ENCODE measurements at places on chromosomes 13 and 19.

GRCh38 chr19:9891609-9892373, 44.5 kb downstream of the OLFM2 start:
- DNase-seq, result no peak

DNA sequence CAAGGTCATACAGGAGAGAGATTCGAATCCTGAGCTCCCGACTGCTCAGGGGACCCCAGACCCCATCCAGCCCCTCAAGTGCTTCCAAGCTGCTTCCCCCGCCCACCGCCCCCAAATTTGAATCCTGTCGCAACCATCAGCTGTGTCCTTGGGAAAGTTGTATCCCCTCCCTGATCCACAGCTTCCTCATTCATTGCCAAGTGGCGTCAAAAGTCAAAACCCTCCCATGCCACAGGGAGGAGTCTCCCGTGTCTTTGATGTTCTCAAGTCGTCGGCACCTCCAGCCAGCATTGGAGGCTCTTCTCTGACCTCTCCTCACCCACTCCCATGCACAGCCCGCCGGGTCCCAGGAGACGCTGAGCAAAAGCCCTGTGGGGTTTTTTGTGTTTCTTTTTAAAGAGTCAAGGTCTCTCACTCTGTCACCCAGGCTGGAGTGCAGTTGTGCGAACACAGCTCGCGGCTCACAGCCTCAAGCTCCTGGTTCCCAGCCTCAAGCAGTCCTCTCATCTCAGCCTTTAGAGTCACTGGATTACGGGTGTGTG, 2.8 kb upstream of the IFI30 start:
- no peak for DNase-seq

DNA sequence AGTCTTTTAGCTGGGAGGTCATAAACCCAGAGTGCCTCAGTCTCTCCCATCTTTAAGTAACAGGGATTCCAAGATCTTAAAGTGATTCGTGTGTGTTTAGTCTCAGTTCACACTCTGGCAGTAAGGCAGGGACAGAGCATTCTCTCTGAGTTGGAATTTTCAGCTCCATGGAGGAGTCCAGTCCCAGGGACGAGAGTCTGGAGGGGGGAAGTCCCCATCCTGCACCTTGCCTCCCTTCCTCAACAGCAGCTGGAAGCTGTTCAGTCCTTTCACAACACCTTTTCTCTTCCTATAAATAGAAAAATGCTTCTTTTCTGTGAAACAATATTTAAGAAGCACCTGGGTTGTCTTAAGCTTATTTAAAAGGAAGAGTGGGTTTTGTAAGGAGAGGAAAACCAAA, 82.0 kb downstream of the KLF5 start:
- DNase-seq, result no peak

GRCh38 chr19:28553005-28553404, 659.9 kb downstream of the UQCRFS1 start:
- no peak for DNase-seq

GRCh38 chr19:23440791-23441190, 45.5 kb upstream of the ZNF91 start:
- DNase-seq, result no peak

DNA sequence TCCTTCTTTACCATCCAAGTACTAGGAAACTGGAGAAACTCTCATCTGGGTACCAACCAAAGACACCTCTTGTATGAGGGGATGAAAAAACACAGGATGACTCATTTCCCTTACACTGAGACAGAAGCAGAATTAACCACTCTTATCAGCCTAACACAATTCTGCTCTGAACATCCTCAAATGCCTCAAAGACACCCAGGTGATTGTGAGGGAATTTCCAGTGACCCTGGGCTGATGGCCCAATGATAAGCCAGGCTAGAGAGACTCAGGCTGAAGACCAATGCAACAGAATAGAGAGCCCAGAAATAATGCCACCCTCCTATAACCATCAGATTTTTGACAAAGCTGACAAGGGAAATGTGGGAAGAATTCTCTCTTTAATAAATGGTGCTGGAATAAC, 7.0 kb downstream of the ZNF737 start:
- no peak for DNase-seq

DNA sequence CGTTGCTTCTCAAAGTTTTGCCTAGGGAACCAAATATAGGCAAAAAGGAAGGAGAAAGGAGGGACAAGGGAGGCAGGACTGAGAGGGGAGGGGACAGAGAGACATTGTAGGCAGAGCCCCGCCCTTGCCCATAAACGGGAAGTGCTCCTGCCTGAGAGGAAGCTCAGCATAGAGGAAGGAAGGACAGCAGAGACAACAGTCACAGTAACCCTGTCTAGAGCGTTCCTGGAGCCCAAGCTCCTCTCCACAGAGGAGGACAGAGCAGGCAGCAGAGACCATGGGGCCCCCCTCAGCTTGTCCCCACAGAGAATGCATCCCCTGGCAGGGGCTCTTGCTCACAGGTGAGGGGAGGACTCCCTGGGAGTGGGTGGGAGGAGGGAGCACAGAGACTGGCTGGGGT, at the start of gene CEACAM21:
Gene CEACAM21, plus strand, starts transcription at position 169 of the 400 bp plus-strand sequence. Its CDS starts 109 bp downstream, at position 278.
- no peak for DNase-seq

- peak; percentile 22 for DNase-seq
Measured at GRCh38 chr13:31431722-31432137, 232.0 kb downstream of the B3GLCT start.

DNA sequence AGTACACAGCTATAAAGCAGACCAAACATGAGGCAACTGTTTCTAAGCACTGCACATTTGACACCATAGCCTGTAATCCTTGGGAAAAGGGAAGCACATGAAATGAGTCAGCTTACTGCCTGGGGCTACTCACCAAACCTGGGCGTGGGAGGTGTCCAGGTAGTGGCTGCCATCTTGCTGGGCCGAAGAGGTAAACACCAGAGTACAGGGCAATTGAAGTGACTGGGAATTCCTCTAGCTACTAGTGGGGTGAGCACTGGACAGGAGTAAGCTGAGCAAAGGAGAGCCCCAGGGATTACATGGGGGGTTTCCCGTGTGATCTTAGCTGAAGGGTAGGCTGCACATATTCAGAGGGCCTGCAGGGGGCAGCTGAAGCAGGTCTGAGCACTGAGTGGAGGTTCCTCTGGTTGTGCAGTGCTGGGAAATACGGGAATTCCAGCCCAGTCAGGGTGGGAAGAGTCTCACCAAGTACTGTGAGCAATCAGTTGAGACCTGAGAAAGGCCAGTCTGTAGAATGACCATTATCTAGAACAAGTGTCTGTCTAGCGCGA, 140.5 kb downstream of the SLC7A1 start:
- DNase-seq, result no peak

DNA sequence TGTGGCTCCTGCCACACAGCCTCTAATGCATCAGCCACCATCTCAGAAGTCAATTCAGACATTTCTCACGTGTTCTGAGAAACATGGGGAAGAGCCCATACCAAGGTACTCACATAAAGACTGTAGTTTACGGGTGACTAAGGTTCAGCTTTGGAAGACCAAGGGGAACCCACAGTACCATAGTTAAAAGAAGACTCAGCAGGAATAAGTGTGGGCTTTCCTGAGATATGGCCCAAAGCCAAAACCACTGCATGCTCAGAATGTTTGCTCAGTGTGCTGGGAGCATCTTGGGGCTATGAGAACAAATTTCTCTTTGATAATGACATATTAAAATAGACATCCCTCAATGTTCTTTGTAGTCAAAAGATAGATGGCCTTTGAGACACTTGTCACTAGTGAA, 283.8 kb downstream of the DCT start:
- no peak for DNase-seq

- DNase-seq, result no peak
Measured at GRCh38 chr13:43289470-43290255, 266.3 kb downstream of the DNAJC15 start.

DNA sequence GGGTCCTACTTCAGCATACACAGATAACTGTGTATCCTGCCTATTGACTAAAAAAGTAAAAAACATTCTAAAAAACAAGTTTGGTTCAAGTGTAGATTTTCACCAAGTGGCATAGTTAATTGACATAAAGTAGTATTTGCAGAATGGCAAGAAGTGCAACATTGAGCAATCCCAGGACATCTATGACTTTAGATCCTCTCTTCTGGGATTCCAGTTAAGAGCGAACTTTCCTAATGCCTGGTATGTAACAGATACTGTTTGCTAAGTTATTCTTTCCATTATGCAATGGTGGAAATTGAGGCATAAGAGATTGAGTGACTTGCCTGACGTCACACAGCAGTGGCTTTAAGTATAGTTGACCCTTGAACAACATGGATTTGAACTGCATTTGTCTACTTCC, 96.1 kb downstream of the ZMYM2 start:
- DNase-seq, result no peak

DNA sequence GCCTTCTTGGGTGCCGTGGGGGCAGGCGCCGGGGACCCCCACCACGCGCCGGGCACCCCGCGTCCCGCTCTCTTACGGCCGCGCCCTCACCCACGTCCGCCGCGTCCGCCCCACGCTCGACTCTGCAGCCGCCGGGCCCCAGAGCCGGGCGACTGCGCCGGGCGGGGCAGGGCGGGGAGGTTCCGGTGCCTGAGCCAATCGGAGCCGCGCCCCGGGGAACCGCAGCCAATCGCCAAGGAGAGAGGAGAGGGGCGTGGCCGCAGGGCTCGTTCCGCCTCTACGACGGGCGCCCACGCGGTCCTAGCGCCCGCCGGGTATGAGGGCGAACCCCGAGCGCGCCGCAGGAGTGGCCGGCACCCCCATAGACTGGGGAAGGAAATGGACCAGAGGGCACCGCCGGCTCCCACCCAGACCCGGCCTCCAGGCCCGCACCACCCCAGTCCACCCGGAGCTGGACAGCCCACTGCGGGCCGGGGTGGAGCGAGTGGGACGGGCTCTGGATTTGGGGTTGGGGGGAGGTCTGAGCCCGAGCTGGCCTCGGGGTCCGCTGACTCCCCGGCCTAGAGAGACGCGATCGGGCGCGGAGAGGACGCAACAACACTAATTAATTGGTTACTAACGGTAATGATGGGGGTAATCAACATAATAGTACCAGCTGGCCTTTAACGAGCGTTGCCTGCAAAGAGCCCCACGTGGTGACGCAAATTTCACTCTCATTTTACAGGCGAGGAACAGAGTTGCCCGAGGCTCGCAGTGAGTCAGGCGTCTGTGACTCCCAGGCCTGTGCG, at the start of gene MFSD12:
Gene MFSD12, minus strand, starts transcription at position 126 of the 788 bp plus-strand sequence. CDS start 183 bp downstream, outside the sequence.
- peak; percentile 94 for DNase-seq

DNA sequence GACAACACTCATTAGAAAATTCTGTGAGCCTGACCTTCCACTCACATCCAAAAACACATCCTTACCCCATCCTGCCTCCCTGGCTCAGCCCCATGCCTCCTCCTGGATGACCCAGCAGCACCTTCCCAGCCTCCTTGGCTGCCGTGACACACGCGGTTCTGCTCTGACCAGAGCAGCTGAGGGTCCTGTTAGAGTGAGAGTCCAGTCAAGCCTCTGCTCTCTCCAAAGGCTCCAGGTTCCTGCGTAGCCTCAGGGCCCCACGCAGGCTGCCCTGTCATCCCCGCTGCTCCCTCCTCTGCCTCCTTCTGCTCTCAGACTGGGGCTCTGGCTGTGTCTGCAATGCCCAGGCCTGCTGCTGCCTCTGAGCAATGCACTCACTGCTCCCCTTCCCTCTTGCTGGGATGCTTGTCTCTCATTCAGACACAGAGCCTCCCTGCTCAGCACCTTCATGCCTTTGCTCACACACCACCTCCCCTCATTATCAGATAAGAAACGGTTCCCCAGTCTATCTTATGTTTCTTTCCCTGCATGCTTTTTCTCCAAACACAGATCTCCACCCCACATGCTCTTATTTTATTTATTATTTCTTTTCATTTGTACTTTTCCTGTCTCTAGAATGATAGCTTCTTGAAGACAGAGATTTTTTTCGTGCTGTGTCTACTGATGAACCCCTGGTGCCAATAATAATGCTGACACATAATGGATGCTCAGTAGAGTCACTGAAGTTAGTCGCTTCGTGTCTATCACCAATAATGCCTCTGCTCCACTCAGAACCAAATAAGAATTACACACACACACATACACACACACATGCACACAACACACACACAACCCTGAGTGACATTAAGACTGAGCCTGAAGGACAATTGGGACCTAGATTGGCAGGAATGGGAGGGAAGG, 10.2 kb upstream of the SIGLEC6 start:
- no peak for DNase-seq

GRCh38 chr13:80548915-80549314, 208.0 kb upstream of the SPRY2 start:
- DNase-seq, result no peak

- no peak for DNase-seq
Measured at GRCh38 chr19:55344444-55344843, 4.8 kb downstream of the KMT5C start.

Data from activated T-cell treated with anti-CD3 and anti-CD28 coated beads for 1 hour (primary cell).